ENCODE measurements at places on chromosomes 3 and 15.

DNA sequence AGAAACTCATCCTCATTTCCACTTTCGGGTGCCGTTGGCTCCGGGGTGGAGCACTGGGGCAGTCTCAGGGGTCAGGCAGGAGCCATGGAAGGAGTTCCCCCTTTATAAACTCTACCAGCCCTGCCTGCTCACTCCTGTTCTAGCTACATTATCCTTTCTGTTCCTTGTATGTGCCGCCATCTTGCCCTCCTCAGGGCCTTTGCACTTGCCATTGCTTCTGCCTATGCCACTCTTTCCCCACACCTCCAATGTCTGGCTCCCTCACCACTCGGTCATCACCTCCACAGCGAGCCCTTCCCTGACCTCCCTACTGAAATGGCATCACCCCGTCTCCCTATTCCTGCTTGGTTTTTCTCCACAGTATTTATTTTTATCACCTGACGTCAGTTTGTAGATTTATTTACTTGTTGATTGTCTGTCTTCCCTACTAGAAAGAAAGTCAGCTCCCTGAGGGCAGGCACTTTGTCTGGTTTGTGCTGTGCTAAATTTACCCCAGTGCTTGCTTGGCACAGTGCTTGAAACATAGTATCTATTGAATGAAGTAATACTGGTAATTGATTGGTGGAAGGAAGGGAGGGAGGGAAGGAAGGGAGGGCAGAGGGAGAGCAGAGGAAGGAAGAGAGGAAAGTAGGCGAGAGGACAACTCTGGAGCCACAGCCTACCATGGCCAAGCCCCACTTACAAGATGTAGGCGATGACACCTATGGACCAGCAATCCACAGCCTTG, 8.8 kb downstream of the CAMK1 start:
- DNase-seq: no peak

GRCh38 chr3:182954553-182955235, 25.6 kb downstream of the DCUN1D1 start:
- DNase-seq: no peak

- DNase-seq: no peak
Measured at GRCh38 chr3:177314897-177315296, 117.6 kb upstream of the TBL1XR1 start.

GRCh38 chr15:88674661-88675060, 35.8 kb downstream of the ISG20 start:
- no peak for DNase-seq

- DNase-seq: peak; percentile 16
Measured at GRCh38 chr3:94225148-94225865, 162.4 kb downstream of the NSUN3 start.

DNA sequence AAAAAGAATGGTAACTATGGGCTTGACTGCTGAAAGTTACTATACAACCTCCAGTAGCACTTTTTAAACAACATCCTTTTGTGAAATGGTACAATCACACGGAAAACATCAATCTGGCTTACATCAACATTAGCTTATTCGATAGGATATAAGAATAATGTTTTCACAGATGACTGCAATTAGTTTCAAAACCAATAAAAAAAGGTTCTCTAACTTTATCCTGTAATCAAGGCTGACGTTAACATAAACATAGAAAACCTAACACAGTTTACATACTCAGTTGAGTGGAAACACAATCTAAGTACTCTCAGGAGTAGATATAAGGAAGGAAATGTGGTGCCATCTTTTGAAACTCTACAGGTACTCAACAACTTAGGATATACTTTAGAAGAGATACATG, 102.2 kb downstream of the DLG1 start:
- DNase-seq: no peak

DNA sequence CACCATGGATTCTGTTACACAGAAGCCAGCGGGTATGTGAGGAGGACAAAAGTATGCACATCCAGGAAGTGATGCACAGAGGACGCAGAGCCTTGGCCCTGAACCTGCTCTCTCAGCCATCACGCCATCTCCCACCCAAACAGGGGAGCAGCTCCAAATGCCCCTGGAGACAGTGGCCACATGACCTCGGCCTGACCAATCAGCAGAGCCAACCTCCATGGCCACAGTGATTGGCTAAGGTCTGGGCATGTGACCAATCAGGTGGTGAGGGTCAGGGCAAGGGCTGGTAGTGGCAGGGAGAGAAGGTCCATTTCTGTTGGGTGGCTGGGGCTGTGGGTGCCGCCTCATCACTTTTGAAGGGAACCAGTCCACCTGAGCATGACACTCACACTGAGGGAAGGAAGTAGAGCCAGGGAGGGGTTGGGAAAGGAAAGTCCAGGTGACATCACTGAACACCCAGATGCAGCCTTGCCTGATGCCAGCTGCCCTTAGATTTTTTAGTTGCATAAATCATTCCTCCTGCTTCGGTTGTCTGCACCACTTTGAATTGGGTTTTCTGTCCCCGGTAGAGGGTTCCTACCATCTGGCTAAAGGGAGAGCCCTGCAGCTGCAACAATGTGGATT, 70.3 kb upstream of the IQSEC1 start:
- DNase-seq: no peak

DNA sequence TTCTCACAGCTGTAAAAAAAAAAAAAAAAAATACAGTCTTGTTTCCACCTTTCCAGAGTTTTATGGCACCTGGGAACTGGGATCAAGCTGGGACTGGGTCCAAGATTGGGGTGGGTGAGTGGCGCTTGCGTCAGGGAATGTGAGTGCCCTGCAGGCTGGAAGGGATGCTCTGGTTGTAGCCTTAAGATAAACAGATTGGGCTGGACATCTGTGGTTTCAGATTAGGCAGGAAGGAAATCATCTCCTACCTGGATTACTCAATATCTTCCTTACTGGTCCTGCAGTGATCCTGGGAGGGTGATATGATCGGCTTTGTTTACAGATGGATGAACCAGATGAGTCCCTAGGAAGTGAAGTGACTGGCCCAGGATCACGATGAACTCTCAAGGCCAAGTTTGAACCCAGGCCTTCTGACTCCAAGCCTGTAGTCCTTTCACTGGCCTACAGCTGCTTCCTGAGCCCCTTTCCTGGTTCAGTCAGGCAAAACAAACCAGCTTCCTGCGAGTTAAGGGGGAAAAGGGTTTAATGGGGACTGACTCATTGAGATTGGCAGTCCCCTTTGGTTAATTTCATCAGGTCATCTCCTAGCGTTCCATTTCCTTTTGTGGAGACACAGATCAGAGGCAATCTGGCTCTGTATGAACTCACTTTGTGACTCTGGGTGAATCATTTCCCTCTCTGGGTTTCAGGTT, 179.8 kb downstream of the THSD4 start:
- DNase-seq: peak; percentile 100

GRCh38 chr3:195251336-195252065, 19.5 kb downstream of the XXYLT1 start:
- no peak for DNase-seq

- DNase-seq: no peak
Measured at GRCh38 chr3:119368298-119368697, 74.1 kb downstream of the ARHGAP31 start.

DNA sequence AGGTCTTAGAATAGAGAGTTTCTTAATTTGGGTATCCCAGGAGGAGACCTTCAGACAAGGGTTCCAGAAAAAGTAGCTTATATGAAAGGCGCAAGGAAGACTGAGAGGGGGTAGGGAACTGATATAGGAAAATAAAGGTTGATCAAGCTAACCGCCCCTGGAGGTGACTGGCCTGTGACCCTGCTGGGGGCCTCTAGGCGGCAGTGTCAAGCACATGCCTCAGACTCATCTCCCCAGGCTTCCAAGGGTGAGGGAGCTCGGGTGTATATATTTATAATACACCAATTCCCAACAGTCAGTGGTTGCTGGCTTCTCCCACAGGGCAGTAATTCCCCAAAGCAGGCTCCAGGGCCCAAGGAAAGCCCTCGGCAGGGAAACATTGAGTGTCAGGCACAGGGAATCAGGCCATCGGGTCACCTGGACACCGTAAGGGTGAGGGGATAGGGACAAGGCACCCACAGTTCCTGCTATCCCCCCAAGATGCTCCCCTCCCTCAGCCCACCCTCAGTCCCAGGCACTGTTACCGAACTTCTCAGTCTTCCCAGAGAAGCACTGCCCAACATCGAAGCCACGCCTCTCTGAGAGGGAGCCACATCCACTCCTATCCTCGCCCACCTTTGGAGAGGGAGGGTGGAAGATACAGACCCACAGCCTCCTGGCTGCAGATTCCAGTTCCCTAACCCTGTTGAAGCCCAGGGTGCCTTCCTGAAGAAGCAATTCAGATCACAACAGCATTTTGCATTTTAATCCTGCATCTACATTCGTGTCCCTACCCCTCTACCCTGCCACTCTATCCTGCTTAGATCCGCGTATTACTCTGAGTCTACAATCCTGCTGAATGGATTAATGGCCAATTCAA, 19.5 kb upstream of the CAV3 start:
- no peak for DNase-seq

- DNase-seq: peak; percentile 49
Measured at GRCh38 chr15:23035964-23036566, 3.3 kb downstream of the TUBGCP5 start.

GRCh38 chr3:128486681-128487537, 6.1 kb downstream of the GATA2 start:
- peak; percentile 34 for DNase-seq

DNA sequence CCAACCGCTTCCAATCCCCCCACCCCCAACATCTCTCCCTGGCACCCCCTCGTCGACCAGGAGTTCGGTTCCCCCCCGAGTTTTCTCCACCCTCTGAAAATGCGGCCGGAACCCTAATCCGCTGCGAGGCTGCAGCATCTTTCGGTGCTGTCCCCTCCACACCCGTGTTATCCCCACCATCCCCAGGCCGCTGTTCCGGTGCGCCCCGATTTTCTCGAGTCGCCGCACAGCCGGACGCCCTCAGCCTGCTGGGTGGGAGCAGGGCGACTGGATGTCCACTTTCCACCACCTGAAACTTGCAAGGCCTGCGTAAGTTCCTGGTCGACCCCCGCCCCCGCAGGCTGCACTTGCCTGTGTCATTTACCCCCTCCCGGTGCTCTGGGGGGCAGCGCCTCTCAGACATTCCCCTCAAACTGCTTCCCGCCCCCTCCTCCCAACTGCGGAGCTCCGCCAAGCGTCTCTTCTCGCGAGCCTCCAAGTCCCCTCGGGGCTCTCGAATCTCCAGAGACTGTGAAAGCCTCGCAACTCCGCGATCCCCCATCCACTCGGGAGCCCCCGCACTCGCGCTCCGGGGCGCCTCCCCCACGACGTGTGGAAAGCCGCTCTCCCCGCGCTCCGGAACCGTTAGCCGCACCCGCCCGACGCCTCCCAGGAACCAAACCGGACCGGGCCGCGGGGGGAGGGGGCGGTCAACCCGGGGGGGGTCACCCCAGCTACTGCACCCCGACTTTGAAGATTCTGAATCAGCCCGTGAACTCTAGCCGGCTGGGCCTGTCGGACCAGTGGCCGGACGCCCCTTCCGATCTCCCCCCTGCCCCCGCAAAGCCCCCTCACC, 566 bp downstream of the ETV5 start:
- DNase-seq: peak; percentile 66

DNA sequence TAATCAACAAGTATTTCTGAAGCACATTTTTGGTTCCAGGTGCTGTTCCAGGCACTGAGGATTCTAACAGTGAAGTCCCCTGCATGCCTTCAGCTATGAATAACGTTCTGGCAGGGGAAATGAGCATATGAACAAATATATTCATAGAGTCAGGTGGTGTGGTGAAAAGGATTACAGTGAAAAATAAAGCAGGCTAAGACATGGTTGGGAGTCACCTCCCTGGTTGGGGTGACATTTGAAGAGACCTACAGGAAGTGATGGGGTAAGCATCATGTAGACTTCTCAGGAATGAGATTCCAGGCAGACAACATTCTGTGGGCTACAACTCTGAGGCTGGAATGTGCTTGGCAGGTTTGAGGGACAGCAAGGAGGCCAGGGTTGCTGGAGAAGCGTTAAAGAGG, 15.0 kb downstream of the FRMD4B start:
- DNase-seq: no peak

GRCh38 chr15:74584779-74585178, 30.9 kb upstream of the CLK3 start:
- no peak for DNase-seq

DNA sequence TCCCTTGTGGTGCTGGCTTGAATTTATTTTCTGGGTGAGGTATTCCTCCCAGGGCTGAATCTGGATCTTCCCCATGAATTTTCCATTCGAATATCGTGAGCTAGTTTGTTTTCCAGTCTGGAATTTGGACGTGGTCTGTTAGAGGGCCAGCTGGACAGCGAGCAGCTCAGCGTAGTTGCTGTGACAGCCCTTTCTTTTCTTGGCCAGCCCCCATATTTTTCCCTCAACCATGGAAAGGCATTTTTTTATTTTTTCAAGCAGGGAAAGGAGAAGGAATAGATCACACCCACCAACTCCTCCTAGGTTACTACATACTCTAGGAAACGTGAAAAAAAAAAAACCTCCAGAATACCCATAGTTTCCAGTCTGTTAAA, 152.0 kb downstream of the KLHL25 start:
- DNase-seq: peak; percentile 22

DNA sequence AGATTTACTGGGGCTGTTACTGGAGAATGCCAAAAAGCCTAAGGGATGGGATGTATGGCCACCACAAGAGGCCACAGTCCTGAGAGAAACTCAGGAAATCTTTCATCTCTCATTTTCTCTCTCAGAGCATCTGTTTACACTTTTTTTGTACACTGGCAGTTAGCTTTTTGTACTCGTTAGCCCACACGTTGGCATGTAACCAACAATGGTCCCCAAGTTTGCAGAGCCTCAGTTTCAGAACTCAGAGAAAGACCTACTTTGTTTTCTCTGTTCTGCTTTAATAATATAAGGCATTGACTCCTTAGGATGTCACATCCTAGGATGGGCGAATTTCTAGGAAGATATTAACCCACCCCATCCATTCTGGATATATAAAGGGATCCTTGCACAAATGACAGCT, 183.5 kb downstream of the SUCNR1 start:
- no peak for DNase-seq

- no peak for DNase-seq
Measured at GRCh38 chr15:68281008-68281407, 3.5 kb downstream of the FEM1B start.

GRCh38 chr15:98964466-98965133, 43.0 kb downstream of the PGPEP1L start:
- DNase-seq: no peak

DNA sequence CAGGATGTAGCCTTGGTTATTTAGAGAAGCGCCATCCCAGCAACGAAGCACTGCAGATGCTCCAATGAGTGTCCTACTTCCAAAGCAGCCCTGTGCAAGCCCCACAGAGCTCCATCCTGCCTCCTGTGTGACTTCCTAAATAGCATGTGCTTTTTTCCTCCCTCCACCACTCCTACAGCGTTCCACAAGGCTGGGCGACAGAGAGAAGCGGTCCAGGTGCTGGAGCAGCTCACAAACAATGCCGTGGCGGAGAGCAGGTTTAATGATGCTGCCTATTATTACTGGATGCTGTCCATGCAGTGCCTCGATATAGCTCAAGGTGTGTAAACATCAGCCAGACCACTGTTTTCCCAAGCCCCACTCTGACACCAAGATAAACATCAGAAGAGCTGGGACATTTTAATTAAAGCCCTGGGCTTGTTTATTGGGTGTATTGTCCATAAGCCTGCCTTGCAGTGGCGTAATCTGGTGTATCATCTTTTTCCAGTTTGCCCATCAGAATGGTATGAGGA, 22.2 kb upstream of the RHO start:
- no peak for DNase-seq
